ENCODE measurements at places on chromosomes 12 and 14. TPM values are rescaled to one million over a fixed set of nuclear protein-coding genes. Genes with fewer than 3 reads are reported as not detected.

ABCC9 gene
- total RNA-seq, result not detected

COCH gene
- 1.4 TPM for total RNA-seq

ENTPD5 gene
- total RNA-seq, result 3.1 TPM

CISTR gene
- total RNA-seq, result not detected

AMN gene
- total RNA-seq, result 0.49 TPM

PMEL gene
- 5.6 TPM for total RNA-seq

BIN2 gene
- 33.8 TPM for total RNA-seq

NCKAP5L gene
- total RNA-seq, result 7.5 TPM

Measured in activated naive CD4-positive, alpha-beta T cell treated with anti-CD3 and anti-CD28 coated beads, Interleukin-2, amount 50 U/mL, for 72 hours (primary cell).